ENCODE measurements at places on chromosomes 13 and 19.

- no peak for DNase-seq
These were observed 21.7 kb upstream of the C1QTNF9B start for GRCh38 chr13:23919006-23919405.

GRCh38 chr19:29545866-29546582 is 20.2 kb downstream of the VSTM2B start:
- no peak for DNase-seq

DNA sequence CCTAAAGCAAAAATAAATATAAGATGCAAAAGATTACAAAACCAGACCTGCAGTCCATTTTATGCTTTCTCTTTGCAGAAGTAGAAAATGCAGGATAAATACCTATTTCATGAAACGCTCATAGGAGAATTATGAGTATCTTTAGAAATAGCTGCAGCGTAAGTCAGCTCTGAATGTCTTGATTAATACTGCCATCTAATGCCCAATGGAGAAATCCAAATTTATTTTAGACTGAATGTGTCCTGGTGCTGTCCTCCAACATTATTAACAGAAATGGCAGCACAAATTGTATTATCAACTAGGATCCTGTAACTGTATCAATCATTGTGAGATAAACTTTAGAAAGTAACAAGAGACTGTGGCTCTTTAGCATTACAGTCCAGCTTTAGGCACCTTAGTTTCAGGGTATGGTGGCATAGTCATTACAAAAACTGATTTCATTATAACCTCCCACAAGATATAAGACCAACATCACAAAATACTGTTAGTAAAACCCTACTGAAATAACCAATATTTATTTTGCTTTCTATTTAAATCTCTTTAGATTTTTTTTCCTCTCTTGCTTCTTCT is 162.1 kb upstream of the MIR17HG start:
- no peak for DNase-seq

DNA sequence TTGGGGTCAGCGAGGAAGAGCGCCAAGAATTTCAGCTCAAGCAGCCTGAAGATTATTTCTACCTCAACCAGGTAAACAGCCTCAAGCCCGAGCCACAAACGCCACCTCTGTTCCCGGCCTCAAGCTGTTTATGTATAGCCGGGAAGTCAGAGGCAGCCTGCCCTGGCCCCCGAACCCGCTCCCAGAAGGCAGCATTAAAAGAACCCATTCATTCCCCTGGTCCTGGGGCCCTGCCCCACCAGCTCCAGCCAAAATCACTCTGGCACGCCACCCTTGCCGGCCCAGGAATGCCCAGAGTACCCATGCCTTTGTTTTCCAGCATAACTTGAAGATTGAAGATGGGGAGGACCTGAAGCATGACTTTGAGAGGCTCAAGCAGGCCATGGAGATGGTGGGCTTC is 61.2 kb upstream of the USE1 start:
- DNase-seq, result no peak

GRCh38 chr19:14779151-14779550 is 791 bp upstream of the ADGRE2 start:
- no peak for DNase-seq

- DNase-seq, result no peak
These were observed 1.4 kb upstream of the OR7G3 start for GRCh38 chr19:9128171-9128570.

DNA sequence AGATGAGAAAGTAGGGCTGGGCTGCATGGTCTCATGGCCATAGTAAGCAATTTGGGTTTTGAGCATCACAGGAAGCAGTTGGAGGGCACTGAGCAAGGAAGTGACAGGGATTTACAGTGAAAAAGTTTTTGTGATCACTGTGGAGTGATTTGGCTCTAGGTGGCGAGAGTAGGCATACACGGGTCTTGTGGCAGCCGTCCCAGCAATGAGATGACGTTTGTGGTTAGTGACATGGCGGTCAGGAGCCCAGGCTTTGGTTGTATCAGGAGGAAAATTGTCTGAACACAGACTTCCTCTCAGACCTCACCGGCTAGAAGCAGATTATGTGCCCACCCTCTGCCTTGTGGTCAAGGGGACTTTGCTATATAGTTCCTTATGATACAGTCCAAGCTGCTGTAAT is 3.3 kb downstream of the ZNF444 start:
- no peak for DNase-seq

DNA sequence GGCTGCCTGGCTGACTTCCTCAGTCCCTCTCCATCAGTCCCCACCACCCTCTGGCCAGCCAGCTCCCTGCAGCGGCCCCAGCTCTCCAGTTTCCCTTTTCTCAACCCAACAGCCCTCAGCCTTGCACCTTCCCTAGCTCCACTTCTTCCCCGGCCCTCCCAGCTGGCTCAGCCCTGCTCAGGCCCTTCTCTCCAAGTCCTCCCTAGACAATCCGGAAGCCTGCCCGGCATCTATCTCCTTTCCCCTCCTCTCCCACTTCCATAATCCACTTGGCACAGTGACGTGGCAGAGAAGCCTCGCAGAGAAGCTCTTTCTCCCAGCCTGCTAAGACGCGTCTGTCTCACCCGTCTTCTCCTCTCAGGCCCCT is 1.1 kb downstream of the UBXN6 start:
- DNase-seq, result peak; percentile 75

DNA sequence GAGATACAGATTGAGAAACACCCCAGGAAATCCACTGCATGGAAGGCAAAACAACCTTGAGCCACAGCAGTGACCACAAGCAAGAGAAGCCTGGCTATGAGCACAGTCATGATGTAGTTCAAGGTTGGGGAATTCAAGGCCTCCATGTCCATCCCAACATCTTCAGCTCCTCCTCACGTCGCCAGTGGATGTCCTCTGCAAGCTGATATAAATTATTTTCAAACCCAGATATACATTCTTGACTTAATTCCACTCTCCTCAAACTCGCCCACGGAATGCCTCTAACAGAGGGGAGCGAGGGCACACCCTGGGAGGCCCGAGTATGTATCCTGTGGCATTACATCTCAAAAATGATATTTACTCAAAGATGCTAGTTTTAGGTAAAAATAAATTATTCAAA is 105.5 kb downstream of the SHISA2 start:
- no peak for DNase-seq

DNA sequence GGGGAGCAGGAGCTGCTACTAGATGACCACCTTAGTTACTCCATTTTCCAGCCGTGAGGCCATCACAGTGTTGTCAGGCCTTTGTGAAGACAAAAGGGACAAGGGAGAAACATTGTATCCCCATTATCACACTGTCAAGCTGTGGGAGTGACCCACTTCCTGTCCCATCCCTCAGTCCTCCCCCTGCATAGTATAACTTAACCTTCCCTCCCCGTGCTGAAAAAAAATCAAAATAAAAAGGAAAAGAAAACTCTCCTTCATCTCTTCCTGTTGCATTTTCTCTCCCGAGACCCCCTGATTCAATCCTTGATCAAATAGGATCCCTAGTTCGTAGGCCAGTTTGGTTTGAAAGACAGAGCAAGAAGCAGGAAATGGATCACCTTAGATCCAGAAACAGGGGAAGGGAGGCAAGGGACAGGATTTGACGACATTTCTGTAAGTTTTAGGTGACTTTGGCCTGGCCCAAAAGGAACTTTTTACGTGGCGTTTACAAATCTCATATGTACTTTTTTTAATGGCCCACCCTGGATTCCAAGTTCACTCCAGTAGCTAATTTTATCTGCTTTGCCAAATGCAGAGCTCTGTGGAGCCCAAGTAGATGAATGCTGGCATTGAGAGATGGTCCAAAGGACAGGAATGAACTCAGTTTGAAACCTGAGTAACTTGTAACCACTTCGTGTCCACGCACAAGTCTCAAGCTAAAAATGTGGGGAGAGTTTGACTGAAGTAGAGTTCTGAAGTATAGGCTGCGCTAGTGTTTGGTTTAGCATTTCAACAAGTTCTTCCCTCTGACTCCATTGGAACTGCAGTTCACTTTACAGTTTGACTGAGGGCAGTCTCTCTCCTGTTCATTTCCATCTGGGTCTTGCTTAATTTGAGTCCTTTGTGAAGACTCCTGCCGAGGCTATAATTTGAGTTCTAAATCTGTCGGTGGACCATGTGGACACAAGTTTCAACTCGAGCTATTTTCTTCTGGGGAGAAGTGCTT is 16.6 kb upstream of the GATAD2A start:
- no peak for DNase-seq

GRCh38 chr13:61294467-61295191 is 121.0 kb downstream of the PCDH20 start:
- no peak for DNase-seq

DNA sequence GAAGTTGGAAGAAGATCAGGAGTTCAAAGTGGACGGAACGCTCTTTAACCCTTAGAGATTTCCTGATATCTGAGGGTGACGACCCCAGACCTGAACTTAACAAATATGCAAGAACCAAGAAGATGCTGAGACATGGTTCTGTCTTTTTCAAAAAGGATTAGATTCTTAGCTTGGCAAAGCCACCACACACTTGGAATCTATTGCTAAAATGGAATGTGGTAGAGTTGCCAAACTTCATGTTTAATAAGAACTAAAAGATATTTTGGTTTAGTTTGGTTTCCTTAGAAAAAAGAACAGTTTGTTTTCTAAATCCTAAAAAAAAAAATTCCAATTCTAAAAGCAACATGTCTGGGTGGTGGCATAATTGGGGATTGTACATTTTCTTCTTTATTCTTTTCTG is 29.5 kb downstream of the UNC13A start:
- no peak for DNase-seq

DNA sequence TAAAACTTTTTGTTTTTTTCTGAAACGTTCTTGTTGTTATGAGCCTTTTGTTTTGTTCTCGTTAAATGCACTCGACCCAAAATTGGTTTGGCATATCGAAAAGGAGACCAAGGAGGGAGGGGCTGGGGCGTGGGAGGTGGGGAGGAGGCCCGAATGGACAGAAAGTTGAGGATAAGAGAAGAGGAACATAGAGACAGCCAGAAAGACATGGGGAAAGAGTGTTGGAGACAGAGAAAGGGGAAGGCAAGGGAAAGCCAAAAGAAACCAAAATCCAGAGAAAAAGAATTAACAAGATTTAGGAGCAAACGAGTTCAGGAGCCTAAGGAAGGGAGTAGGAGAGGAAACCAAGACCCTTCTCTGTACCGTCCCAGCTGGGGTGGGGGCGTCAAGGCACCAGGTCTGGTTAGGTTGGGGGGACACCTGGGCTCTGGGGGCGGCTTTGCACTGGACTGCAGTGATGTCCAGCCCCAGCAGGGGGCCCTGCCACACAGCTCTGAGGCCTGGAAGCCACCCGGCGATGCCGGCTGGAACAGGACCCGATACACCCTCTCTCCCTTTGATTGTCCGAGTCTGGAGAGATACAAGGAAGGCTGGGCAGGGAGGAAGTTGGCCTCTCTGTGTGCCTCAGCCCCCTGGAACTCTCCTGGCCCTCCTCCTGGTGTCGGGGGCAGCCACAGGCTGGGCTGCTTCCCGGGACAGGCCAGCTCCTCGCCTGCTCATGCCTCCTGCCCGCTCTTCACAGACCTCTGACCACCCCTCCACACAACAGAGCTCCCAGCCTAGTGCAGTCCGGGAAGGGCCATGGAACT is 11.6 kb upstream of the ASF1B start:
- DNase-seq, result peak; percentile 59

- DNase-seq, result no peak
These were observed 14.4 kb upstream of the NPAS1 start for GRCh38 chr19:47005164-47005641.

GRCh38 chr19:961866-962620 is 22.1 kb upstream of the WDR18 start:
- no peak for DNase-seq

DNA sequence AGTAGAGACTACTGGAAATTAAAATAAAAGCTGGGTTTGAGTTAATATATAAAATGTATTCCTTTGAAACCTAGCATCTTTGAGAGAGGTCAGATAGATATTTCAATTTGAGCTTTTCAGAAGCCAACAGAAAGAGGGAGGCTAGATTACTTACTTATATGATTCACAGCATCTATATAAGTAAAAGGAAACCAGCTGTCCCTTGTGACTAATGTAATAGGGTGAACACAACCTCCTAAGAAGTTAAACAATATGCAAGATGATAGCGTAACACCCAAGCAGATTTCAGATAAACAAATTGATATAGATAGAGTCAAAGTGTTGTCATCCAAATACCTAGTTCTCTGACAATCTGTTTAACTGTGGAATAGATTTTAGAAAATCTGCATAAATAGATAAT is 393.5 kb upstream of the GPC6 start:
- no peak for DNase-seq

- DNase-seq, result no peak
These were observed 263.3 kb downstream of the COG6 start for GRCh38 chr13:39918620-39919236.

DNA sequence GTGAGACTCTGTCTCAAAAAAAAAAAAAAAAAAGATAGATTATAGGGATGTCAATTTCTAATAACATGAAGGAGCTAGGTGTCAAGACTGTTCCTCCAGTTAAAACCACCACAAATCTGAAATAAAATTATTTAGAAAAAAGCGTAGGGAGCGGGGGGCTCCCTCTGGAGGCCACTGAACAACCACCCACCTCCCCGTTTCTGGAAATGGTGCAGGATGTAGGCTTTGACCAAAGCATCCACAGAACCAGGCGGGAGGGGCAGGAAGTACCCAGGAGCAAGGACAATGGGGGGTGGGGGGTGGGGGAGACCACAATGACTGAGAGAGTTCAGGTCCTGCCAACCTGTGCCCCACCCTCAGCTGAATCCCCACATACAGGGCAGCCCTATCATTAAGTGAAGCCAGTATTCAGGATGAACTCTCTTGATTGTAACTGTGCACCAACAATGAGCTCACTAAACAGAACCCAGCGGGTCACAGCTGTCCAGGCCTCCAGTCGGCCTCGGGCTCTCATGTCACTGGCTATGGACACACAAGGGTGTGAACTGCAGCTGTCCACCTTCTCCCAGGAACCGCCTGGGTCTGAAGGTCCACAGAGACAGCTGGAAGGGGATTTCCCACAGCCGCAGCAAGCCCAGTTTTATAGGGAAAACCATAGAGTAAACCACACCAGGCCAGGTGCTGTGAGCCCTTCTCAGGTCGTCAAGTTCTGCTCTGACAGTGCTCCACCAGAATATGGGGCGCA is 6.6 kb downstream of the ZSCAN18 start:
- DNase-seq, result no peak

DNA sequence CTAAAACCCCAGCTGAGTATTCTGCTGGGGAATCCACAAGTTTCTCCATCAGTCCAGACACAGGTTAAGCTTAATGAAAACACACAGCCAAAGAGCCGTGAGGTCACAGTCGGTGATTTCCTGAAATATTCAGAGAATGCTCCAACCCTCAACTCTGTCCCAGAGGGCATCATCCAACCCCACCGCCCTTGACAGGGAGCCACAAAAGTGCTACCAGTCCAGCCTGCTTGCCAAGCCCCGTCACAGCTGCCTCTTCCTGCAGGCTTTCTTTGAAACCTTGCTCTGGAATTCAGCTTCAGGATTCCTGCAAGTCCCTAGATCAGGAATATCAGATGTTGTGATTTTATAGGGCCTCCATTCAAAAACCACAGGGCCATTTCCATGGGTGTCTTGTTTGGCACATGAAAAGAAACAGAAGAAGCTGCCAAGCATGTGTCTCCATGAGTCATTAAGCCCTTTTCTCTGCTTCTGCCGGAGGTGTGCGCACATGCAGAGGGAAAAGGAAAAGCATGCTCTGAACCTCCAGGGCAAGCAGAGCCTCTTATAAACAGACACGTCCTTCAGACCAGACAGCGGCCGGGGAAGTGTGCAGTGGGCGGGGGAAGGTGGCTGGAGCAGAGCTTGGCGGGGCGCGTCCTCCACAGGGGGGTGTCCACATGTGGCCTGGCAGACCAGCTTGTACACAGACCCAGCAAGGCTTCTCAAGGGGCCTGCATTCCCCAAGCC is 164.7 kb downstream of the KATNAL1 start:
- DNase-seq, result peak; percentile 47
